Activated CD4-positive, alpha-beta T cell treated with anti-CD3 and anti-CD28 coated beads, Interleukin-2, amount 50 U/mL, for 48 hours (primary cell): ENCODE measurements at places on chromosomes 13 and 19.

- DNase-seq = no peak
Measured at GRCh38 chr13:26836626-26837025, 76.0 kb upstream of the GPR12 start.

- DNase-seq = no peak
Measured at GRCh38 chr13:20980899-20981298, 78.4 kb upstream of the XPO4 start.

- DNase-seq = no peak
Measured at GRCh38 chr13:20544201-20544923, 18.7 kb upstream of the CRYL1 start.

DNA sequence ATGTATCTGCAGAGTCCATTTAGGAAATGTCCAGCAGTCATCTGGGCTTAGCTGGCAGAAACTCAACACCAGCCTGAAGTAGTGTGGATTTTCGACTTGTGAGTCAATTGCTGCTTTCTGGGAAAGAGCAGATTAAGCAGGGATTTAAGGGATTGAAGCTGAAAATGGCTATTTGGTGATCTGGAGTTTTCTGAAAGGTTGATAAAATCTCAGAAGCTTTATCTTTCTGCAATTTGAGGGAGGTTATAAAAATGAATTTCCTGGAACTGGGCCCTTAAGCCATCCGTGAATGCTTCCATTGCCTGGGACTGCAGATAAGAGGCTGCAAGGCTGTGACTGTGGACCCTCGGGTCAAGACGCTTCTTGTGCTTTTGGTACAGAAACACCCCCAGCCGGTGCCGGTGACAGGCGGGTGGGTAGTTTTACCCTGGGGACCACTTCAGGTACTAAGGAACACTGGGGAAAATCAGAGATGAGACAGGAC, 61.5 kb downstream of the COL4A1 start:
- DNase-seq = no peak

DNA sequence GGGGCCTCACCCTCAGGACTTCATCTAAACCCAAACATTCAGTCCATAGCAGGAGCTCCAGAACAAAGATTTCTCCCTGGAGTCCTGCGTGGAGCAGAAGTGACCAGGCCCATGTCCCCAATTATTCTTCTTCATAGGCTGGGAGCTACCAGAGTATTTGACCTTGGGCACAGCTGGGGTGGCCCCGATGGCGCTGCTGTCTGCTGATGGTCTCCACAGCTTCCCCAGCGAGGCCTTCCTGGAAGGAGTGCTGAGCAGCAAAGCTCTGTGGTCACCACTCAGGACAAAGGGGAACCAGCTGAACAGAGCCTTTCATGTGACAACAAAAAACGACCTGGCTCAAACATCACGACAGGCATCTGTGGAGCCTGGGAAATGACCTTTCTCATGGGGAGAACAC, 62.7 kb upstream of the ARGLU1 start:
- DNase-seq = no peak

- DNase-seq = no peak
Measured at GRCh38 chr13:69999875-70000274, 107.8 kb upstream of the ATXN8OS start.
